ENCODE measurements at places on chromosomes 7 and 10.

- DNase-seq = no peak
Measured at GRCh38 chr10:85606401-85606800, 760.2 kb downstream of the GRID1 start.

GRCh38 chr7:20401861-20402746 is 71.4 kb downstream of the ITGB8 start:
- DNase-seq = no peak

- DNase-seq = no peak
Measured at GRCh38 chr7:51269321-51269720, 47.3 kb downstream of the COBL start.

GRCh38 chr10:53434413-53434812 is 661.8 kb upstream of the MBL2 start:
- DNase-seq = no peak

DNA sequence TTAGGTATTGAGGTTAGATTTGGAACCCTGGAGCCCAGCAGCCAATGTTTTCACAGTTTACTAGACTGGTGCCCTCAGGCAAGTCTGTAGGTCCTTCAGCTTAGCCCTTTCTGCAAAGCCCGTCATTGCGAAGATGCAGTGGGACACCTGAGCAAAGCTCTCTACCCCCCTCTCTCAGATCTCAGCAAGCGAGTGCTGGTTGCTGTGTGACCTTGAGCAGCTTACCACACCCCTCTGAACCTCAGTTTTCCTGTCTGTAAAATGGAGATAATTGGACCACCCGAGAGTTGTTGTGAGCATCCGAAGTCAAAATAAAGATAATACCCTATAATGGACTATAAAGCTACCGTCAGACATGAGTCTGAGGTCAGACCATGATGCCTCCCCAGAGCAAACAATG is 3.7 kb downstream of the NPC1L1 start:
- no peak for DNase-seq

DNA sequence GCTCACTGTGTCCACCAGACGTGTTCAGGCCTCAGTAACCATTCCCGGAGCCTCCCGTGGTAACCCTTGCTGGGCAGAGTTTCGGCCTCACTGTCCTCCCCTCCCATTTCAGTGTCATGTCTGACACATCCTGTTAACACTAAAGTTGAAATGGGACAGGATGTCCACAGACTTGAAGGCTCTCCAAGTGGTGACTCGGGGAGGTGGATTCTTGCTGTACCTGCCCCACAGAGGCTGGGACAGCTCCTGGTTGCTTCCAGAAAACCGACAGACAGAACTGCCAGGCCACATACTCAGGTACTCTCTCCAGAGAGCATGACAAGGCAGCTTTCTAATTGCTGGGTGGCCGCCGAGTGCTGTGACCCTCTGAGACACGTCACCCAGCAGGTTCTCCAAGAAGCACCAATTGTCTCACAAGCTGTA is 17.9 kb upstream of the CYTH3 start:
- no peak for DNase-seq

- DNase-seq = no peak
Measured at GRCh38 chr10:9253121-9253520, 1198.6 kb downstream of the GATA3 start.

DNA sequence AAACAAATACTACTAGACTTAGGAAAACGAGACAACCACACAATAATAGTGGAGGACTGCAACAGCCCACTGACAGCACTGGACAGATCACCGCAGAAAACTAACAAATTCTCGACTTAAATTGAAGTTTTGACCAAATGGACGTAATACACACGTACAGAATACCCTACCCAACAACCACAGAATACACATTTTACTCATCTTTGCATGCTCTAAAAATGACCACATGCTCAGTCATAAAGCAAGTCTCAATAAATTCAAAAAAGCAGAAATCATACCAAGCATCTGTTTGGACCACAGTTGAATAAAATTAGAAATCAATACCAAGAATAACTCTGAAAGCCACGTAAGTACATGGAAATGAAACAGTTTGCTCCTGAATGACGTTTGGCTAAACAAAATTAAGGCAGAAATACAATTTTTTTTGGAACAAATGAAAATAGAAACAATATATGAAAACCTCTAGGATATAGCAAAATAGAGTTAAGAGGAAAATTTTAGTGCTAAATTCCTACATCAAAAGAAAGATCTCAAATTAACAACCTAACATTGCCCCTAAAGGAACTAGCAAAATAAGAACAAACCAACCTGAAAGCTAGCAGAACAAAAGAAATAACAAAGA is 30.6 kb downstream of the MAPK8 start:
- DNase-seq = no peak

DNA sequence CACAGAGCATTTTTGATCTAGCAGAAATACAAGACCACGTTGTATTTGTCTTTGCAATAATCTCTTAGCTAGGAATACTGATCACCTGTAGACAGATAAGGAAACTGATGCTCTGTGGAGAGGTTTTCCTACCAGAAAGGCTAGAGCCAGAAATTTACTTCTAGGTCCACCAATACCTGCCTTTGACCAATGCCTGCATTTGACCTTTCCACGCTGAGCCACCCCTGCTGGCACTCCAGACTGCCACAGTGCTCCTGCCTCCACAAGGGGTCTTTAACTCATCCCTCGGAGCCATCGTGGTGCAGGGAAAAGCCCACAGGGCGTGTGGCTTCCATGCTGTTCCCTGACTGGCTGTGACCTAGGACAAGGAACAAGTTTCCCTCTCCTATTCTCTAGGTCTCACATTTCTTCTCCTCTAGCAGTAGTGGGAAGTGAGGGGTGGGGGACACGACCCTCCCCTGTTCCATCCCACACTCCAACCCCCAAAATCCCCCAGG is 1.5 kb upstream of the ELN start:
- no peak for DNase-seq

GRCh38 chr10:974785-975074 is 13.5 kb upstream of the GTPBP4 start:
- DNase-seq = no peak

- no peak for DNase-seq
Measured at GRCh38 chr10:11401264-11402235, 209.9 kb downstream of the USP6NL start.

DNA sequence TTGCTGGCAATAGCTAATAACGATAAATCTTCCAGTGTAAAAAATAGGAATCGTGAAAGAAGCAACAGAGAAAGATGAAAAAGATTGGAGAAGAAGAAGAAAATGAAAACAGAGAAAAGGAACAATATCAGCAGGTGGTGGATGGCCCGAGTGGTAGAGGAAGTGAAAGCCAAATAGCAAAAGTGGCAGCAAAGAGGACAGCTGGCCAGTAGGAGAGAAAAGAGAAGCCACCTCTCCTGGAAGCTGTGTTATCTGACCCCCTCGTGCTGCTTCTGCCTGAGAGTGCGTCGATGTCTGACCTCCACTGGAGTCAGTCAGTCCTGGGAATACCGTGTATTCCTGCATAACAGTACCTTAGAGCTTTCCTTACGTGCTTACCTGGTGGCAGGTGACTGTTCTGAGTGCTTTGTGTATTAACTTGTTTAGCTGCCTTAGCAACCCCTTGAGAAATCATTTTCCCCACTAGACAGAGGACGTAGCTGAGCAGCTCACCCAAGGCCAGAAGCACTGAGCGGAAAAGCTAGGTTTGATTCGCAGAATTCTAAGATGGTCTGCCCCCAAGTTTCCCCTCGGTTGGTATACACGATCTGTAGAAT is 88.3 kb downstream of the CHN2 start:
- no peak for DNase-seq

GRCh38 chr7:51374936-51375335 is 58.3 kb upstream of the COBL start:
- DNase-seq = no peak

DNA sequence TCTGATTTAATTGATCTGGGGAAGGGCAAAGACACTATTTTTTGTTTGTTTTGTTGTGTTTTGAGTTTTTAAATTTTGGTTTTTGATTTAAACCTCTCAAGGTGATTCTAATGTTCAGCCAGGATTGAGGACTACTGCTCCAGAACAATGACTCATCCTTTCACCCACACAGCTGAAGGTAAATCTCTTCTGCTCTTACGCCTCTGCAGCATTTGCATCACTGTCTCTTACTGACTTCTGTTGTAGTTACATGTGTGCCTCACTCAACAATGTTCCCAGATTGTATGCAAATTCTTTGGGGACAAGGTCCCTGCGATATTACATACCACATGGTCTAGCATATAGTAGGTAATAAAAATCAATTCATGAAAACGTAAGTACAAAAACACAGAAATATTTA is 467.5 kb upstream of the LRRN3 start:
- DNase-seq = no peak

GRCh38 chr10:24652381-24652957 is 71.2 kb downstream of the ARHGAP21 start:
- no peak for DNase-seq

GRCh38 chr7:113128031-113128430 is 9.7 kb upstream of the SMIM30 start:
- DNase-seq = no peak

DNA sequence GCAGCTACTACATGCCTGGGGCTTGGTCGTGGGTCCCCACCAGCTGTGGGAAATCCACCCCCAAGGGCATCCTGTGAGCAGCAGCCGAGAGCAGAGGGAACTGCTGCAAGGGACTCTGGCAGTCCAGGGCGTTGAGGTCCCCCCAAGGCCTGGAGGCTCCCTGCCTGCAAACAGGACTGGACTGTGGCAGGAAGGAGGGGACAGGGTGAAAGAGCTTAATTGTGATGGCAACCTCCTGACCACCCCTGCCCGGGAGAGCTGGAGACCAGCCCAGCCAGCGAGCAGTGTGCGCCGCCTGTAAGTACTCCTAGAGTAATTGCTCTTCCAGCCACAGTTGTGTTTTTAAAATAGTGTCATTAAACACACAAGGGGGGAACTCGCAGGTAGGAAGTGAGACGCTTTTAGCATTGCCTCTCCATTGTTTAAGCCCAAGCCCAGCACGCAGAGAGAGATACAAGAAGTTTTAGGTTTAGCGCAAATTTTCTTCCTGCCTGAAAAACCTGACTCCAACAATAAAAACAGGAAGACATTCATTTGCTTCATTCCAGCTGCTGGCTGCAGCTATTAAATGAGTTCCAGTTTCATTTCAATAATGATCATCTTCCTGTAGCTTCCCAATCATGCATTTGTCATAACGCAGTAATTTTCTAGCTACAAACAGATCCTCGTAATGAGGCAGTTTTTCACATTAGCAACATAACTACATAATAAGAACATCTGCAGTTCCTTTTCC is 111.1 kb downstream of the EBF3 start:
- DNase-seq = no peak

- no peak for DNase-seq
Measured at GRCh38 chr10:124697837-124698544, 46.2 kb downstream of the FAM53B start.

- no peak for DNase-seq
Measured at GRCh38 chr10:132156382-132156781, 30.4 kb upstream of the DPYSL4 start.

DNA sequence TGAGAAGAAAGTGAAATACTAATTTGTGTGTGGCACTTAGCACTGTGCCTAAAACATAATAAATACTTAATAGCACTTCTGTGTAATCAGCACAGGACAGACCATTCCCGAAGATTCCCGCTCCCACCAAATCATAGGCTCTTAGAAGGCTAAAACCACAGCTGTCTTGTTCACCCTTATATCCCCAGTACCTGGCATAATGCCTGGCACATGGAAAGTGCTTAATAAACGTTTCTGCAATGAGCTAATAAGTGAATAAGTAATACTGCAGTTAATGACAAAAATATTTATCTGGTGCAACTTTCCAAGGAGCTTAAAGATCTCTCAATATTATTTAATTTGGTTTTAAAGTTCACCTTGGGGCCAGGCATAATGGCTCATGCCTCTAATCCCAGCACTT is 43.2 kb downstream of the MTURN start:
- no peak for DNase-seq

Measured in upper lobe of left lung (tissue), 6 donors.